ENCODE measurements at places on chromosomes 3 and 15. TPM values are rescaled to one million over a fixed set of nuclear protein-coding genes. Genes with fewer than 3 reads are reported as not detected.

GRCh38 chr3:16448639-16449070 is 64.8 kb downstream of the RFTN1 start:
- peak; percentile 54 for DNase-seq

CAPN7 gene
- 27.7 TPM for total RNA-seq

DNA sequence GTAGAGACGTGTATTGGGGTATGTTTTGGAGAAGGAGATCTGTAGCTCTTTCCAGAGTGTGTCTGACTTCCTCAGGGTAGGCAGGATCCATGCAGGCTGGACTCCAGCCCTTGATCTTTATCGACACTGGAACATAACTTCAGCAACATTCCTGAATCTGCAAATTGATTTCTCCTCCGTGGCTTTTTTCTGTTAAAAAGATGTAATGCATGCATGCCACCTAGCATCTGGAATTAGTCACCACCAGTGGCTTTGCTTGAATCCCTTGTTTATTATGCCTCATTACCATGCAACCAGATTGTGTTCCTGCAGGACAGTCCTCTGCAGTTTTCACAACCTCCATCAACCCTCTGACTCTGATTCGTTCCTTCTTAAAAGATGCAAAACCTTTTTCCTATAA is 86.1 kb downstream of the CCNL1 start:
- DNase-seq: no peak

NANOGP8 gene
- total RNA-seq: not detected

GRCh38 chr3:112407888-112408702 is 75.1 kb downstream of the CD200 start:
- no peak for DNase-seq

WDR93 gene
- 0.42 TPM for total RNA-seq

DNA sequence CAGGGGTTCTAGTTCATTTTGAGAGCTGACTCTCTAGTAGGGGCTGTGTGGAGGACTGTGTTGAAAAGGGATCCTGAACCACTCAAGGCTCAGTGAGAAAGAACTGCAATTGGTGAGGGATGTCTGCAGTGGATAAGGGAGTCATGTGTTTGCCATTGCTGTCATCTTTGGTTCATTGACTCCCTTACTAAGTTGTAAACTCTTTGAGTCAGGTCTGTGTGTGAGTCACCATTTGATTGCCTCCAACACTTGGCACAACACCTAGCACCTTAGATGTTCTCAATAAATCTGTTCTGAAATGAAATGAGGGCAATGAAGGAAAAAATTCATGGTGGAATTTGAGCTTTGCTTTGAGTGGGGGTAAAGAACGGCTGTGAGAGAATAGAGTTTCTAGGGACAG is 51.7 kb downstream of the PLS1 start:
- DNase-seq: peak; percentile 32

TPRG1 gene
- total RNA-seq: 2.8 TPM

DNA sequence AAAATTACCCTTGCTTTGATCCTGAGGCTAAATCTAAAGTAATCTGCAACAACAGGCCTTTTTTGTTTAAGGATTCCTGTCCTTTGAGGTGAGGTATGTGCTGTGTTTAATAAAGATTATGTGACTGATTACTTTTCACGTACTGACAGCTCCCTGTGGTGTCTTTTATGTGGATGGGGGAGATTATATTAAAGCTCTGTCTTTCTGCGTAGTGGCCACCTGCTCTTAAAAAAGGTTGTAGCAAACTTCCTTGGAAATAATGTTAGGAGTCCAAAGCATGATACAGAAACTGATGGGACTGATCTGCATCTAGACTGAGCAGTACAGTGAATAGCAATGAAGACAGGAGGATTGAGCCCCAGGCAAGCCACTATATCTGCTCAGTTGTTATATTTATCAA is 453.0 kb upstream of the GOLIM4 start:
- no peak for DNase-seq

DNA sequence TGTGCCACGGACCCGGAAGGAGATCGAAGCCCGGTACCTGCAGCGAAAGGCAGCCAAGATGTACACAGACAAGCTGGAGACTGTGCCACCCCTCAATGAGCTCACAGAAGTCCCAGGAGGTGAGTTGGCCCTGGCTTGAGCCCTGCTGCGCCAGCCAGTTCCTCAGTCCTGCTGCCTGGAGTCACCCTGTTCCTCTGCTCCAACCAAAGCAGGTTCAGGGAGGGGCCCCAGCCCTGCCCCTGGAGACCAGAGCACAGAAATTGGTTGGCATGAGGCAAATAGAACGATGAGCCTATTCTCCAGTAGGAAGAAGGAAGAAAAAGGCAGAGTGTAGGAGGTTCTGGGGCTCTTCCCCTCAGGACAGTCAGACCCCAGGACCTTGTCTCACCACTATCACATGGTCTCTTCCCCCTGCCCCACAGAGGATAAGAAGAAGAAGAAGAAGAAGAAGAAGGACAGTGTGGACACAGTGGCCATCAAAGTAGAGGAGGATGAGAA is 8.0 kb downstream of the TMIE start:
- no peak for DNase-seq

- no peak for DNase-seq
These were observed 84.3 kb downstream of the RAP2B start for GRCh38 chr3:153246331-153246730.

LRTM1 gene
- total RNA-seq: not detected

TBL1XR1 gene
- total RNA-seq: 180 TPM

DNA sequence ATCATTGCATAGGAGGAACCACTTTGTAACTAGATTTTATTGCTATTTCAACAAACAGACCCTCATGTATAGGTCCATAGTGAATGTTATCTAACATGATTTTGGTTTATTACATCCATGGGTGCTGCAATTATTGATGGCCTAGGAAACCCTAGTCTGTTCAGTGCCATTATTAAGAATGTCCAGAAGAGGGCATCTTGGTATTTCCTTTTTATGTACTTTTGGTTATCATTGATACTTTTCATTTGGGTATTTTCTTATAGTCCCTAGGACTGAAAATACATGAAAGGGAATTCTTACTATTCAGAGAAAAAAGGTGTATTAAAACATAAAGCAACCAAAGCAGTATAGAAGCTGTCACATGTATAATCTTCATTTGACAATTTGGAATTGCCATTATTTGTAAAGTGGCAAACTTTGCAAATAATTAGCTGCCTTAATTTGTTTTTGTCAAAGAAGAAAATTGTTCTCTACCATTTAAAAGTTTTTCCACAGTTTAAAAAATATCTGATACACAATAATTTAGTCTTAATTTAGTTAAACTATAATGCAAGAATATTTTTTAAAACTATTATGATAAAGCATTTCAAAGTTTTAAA is 48.7 kb downstream of the CNOT10 start:
- DNase-seq: peak; percentile 19

GRCh38 chr3:187728940-187729583 is 16.2 kb downstream of the BCL6 start:
- no peak for DNase-seq

- no peak for DNase-seq
These were observed 313.7 kb downstream of the GAP43 start for GRCh38 chr3:115937054-115937453.

ROPN1B gene
- 2.2 TPM for total RNA-seq

DNA sequence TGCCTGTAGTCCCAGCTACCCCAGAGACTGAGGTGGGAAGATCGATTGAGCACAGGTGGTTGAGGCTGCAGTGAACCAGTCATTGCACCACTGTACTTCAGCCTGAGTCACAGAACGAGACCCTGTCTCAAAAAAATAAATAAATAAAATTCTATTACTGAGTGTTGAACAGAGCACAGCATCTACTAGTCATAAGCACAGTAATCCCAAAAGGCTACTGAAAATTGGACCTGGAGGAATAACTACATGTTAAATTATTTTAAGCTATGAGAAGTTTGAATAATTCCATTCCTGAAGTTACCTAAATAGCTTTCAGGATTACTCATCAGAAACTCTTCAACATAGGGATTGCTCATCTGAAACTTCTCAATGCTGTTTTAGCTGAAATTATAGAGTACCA is 43.4 kb downstream of the ARMC8 start:
- no peak for DNase-seq

DNA sequence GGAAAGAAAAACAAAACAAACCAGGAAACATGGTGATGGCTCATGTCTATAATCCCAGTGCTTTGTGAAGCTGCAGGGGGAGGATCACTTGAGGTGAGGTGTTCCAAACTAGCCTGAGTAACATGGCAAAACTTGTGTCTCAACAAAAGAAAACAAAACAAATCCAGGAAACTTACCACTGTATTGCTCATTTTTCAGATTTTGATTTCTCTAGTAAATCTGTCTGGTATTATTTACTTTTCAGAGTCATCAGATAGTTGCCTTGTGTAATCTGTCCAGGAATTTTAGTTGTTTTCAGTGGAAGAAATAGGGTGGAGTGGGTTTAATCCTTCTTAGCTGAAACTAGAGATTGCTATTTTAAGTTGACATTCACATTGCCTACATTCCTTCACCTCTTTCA is 91.8 kb upstream of the ALCAM start:
- no peak for DNase-seq

GRCh38 chr15:68114356-68114755 is 60.2 kb downstream of the PIAS1 start:
- DNase-seq: no peak

GRCh38 chr3:72591522-72592421 is 256.5 kb downstream of the SHQ1 start:
- no peak for DNase-seq

LMCD1 gene
- 4.6 TPM for total RNA-seq

DNA sequence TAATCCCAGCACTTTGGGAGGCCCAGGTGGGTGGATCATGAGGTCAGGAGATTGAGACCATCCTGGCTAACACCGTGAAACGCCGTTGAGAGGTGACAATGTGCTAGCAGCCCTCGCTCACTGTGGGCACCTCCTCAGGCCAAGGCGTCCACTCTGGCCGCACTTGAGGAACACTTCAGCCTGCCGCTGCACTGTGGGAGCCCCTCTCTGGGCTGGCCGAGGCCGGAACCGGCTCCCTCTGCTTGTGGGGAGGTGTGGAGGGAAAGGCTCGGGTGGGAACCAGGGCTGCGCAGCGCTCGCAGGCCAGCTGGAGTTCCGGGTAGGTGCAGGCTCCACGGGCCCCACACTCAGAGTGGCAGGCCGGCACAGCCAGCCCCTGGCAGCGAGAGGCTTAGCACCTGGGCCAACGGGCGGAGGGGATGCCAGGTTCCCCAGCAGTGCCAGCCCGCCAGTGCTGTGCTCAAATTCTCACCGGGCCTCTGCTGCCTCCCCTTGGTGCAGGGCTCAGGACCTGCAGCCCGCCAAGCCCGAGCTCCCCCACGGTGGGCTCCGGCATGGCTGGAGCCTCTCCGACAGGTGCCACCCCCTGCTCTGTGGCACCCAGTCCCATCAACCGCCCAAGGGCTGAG is 253.6 kb downstream of the CNTN4 start:
- no peak for DNase-seq

DNA sequence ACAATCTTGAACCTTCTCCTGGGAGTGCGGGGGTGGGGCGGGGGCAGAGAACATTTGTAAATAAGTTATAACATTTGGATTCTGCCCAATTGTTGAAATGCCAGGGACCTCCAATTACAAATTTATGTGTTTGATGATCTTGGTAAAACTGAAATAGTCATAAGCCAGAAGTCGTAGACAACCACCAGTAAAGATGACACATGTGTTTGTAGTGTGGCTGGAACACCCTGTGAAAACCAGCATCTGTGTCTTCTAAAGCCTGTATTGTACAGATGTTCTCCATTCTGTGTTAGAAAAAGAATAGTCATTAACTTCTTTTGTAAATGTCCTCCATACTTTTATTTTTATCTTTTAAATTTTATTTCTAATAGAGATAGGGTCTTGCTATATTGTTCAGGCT is 61.8 kb downstream of the ARIH1 start:
- DNase-seq: no peak

- no peak for DNase-seq
These were observed 69.4 kb upstream of the PRR23E start for GRCh38 chr3:127123533-127123932.

GRCh38 chr3:23256741-23257435 is 53.8 kb downstream of the UBE2E2 start:
- no peak for DNase-seq

DNA sequence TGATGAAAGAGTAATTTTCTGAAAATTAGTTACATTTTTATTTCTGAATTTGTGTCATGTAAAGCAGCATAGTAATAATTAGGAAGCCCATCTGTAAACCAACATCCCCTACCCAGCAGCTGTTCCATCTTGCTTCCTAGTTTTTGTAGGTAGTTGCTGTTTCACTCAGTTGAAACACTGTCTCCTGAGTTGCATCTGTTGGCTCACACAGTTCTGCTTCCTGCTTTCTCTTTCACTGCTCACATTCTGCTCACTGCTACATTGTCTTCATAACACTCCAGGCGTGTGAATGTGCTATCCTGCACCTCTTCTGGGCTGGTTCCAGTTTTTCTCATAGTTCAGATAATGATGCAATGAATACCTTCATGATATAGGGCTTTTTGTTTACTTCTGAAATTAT is 123.4 kb downstream of the EPHB1 start:
- no peak for DNase-seq

GRCh38 chr15:29566914-29567313 is 255.4 kb downstream of the TJP1 start:
- no peak for DNase-seq

ERC2 gene
- total RNA-seq: not detected

GPR160 gene
- 9.9 TPM for total RNA-seq

CATSPER2 gene
- 3.6 TPM for total RNA-seq

DNA sequence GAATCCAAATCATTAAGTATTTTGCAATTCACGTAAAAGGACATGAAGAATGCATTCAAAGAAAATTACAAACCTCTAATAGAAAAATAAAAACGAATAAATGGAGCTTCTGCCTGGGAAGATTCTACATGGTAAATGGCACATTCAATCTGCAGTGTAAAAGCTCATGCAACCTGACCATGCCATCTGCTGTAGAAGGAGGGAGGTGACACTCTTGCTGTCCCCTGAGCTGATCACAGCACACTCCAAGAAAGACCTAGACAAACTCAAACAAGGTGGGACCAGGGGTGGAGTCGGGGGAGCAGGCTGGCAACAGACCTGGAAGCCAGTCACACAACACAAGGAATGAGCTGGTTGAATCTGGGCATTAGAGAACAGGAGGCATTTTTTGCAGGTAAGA is 101.8 kb downstream of the BDH1 start:
- DNase-seq: peak; percentile 21

DNA sequence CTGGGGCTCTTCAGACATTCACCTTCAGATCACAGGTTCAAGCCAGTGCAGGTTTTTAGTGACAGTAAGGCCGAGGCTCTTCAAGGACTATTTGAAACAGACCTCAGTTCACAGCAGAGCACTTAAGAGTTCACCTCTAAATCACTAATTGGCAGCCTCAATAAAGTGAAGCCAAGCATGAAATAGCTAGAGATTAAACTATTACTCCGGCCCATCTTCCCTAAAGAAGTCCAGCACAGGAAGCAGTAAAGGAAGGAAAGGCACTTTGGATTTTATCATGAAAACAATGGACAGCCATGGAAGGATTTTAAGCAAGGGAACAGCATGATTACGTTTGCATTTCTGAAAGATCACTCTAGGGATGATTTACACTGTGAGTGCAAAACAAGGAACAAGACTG is 27.6 kb upstream of the ARL6 start:
- DNase-seq: no peak

MASP1 gene
- not detected for total RNA-seq

GRCh38 chr3:21533002-21533401 is 218.0 kb downstream of the ZNF385D start:
- no peak for DNase-seq

- no peak for DNase-seq
These were observed 39.0 kb downstream of the IL5RA start for GRCh38 chr3:3071136-3071535.

Data from HCT116 (cell line).